ENCODE measurements at places on chromosomes 3 and 15. TPM values are rescaled to one million over a fixed set of nuclear protein-coding genes. Genes with fewer than 3 reads are reported as not detected.

Gene FOXB1
- 1.3 TPM for total RNA-seq

Gene HRH1
- 2.1 TPM for total RNA-seq

Gene STAC
- total RNA-seq, result 7.1 TPM

Gene CELSR3
- 8.6 TPM for total RNA-seq

Gene GP9
- not detected for total RNA-seq

Gene EIF4E3
- 3.5 TPM for total RNA-seq

DNA sequence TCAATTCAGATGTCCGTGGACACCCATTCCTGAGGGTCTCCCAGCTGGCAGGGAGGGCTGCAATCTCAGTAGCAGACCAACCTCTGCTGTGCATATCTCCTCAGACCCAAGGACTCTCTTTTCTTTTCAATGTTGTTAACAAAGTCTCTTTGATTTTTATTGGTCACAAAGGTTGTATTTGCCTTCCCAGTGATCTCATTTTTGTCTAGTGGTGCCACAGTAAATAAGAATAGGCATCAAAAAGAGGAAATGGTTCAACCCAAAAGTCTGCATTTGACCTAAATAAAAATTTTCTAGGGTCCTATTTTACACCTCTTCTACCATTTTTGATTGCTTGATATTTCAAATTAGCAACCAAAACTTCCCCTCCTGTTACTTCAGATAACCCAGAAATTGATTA, 225.9 kb downstream of the CDIN1 start:
- no peaks in the 10 kb centered on the region for H3K27me3 ChIP-seq
- H3K36me3 ChIP-seq, result no peaks in the 10 kb centered on the region
- no peak overlapping the region for H3K4me3 ChIP-seq
- DNase-seq, result no peak
- H3K4me1 ChIP-seq, result peaks cover 2% of the 10 kb centered on the region

GRCh38 chr3:193869221-193870201, 266.4 kb upstream of the HES1 start:
- peaks cover 2% of the 10 kb centered on the region for H3K27me3 ChIP-seq
- peak; percentile 91 for DNase-seq
- H3K4me3 ChIP-seq, result no peak overlapping the region
- H3K4me1 ChIP-seq, result peaks cover 43% of the 10 kb centered on the region

- H3K27me3 ChIP-seq, result no peaks in the 10 kb centered on the region
- peak overlapping the region; percentile 31 for H3K27ac ChIP-seq
- H3K4me1 ChIP-seq, result peaks cover 53% of the 10 kb centered on the region
- H3K4me3 ChIP-seq, result no peak overlapping the region
- no peaks in the 10 kb centered on the region for H3K36me3 ChIP-seq
- DNase-seq, result peak; percentile 76
Measured at GRCh38 chr3:124784686-124785382, 54.6 kb downstream of the UMPS start.

GRCh38 chr15:34651997-34652725, 68.7 kb upstream of the GOLGA8B start:
- DNase-seq, result no peak
- no peaks in the 10 kb centered on the region for H3K27me3 ChIP-seq
- H3K27ac ChIP-seq, result no peak overlapping the region
- no peaks in the 10 kb centered on the region for H3K4me1 ChIP-seq
- H3K36me3 ChIP-seq, result no peaks in the 10 kb centered on the region
- H3K4me3 ChIP-seq, result no peak overlapping the region

DNA sequence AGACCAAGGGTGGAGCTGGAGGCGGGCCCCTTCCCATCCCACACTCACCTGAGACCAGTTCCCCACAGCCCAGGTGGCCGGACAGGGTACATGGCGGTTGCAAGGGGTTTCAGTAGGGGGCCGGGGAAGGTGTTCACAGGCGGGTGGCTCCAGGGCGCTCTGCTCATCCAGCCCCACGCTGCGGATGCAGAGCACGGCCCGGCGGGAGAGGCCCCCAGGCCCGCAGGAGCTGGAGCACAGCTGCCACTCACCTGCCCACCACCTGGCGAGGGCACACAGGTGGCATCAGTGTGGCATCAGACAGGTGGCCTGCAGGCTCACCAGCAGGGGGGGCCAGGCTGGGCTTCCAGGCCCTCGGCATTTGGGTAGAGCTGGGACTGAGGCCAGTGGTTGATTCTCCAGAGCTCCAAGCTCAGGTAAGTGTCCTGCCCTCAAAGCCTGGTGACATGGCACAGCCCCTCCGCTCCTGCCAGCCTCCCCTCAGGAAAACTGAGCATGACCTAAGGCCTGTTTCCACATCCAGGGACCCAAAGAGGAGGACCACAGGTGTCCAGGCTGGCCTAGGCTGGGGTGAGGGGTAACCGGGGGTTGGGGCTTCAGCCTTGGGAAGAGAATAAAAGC, 43.8 kb downstream of the ADAMTS7 start:
- no peak overlapping the region for H3K4me3 ChIP-seq
- no peaks in the 10 kb centered on the region for H3K36me3 ChIP-seq

DNA sequence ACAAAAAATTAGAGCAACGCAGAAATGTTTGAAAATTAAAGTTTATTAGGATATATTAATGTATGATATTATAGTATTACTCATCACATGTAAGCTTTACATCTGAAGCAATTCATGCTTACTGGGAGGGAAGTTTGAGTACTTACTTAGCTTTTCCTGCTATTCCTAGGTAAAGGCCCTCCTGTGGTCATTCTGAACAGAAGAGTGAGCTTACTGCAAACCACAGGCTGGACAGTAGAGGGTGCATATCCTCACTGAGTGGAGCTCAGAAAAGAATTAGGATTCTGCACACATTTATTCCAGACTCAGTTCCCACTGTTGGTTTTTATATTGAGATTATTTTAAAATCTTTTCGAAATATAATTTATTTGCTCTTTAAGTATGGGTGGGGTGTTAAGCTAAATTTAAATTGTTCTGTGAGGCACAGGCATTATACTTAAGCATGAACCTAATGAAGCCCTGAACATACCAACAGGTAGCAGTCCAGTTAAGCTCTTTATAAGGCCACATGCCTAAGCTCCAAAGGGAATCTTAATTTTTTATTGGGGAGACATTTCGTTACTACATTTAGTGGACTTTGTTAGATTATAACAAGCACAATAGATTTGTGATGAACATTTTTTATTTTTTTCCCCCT, 10.2 kb downstream of the MRPS22 start:
- H3K4me1 ChIP-seq, result no peaks in the 10 kb centered on the region
- peak; percentile 50 for DNase-seq
- no peak overlapping the region for H3K4me3 ChIP-seq
- no peaks in the 10 kb centered on the region for H3K27me3 ChIP-seq
- peaks cover 70% of the 10 kb centered on the region for H3K36me3 ChIP-seq
- H3K27ac ChIP-seq, result no peak overlapping the region

DNA sequence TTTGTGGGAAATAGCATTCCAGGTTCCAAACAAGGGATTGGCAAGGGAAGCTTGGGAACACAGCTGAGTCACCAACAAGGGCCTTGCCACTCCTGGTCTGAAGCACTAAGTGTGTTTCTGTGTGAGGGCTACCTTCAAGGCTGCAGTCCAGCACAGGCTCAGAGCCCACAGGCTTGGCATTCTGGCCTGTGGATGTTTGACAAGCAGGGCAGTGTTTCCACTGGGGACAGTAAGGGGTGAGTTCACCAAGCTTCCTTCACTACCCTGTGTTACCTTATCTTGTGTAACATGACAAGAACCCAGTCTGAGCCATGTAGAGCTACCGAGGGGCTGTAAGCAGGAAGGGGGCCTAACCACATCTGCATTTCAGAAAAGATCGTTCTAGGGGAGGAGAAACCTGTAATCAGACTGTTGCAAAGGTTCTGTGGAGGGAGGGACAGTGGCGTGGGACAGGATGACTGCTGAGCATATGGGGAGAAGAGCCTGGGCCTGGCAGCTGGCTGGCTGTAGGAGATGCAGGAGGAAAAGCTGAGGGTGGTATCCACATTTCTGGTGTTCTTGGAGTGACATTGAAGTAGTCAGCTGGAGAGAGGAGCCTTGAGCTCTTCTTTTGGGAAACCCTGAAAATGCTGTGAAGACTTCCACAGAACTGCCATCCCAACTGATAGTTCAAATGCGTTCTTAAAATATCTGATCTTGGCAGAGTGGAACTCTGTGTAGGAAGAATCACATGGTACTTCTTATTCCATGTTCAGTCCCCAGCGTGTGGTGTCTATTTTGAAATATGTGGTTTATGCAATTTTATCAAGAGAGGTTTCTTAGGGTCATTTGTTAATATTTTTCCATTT, 61.3 kb downstream of the CTDSPL start:
- peak; percentile 52 for DNase-seq
- no peak overlapping the region for H3K27ac ChIP-seq
- H3K4me1 ChIP-seq, result peaks cover 10% of the 10 kb centered on the region
- H3K36me3 ChIP-seq, result no peaks in the 10 kb centered on the region

DNA sequence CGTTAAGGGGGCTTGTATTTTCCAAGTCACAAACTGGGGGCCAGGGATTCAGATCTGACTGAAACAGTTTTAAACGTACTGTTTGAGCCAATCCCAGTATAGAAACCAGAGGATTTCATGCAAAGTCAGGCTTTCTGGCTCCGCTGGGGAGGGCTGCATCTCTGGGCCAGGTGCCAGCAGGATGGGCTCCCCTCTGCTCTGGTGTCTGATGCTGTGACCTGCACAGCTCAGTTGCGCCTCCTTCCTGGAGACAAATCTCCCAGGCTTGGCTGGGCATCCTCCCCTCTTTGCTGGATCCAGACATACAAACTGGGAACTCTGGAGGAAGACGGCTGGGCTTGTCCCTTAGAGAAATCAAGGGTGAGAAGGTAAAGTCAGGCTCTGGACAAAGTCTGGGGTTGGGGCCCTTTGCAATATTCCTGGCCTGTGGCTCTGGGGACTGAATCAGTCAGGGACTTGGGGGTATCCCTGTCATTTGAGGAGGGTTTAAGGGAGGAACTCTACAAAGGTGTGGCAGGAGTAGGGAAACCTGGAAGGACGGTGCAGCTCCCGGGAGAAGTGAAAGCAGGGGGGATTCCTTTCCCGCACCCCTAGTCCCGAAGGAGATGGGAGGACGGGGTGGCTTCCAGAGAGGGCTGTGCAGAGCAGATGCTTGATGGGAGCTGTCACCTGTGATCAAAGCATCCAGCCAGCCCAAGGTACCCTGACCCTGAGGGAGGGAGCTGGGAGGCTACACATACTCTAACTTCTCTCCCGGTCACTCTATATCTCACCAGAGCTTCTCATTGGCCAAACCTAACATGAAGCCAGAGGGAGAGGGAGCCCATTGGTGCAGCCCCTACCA, 114.8 kb upstream of the ATP2B2 start:
- no peaks in the 10 kb centered on the region for H3K4me1 ChIP-seq
- no peak overlapping the region for H3K27ac ChIP-seq
- no peak for DNase-seq
- H3K4me3 ChIP-seq, result no peak overlapping the region

DNA sequence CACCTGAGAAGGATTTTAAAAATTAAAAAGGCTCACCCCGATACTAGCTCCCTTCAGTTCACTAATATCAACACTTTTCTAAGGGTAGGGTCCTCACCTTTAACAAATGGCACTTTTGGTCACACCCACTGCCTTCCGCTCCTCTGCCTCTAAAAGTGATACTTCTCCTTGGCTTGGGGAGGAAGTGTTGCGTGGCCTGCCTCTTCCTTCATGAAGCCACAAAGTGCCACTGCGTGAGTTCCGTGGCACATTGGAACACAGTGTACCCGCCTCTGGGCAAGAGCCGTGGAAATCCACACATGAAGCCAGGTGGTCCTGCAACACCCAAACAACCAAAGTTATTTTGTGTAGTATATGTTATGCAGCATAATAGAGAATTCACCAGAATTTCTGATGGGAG, 3.9 kb downstream of the B4GALT4 start:
- H3K27ac ChIP-seq, result no peak overlapping the region
- H3K36me3 ChIP-seq, result peaks cover 11% of the 10 kb centered on the region
- DNase-seq, result no peak
- H3K4me1 ChIP-seq, result peaks cover 17% of the 10 kb centered on the region
- H3K27me3 ChIP-seq, result no peaks in the 10 kb centered on the region

DNA sequence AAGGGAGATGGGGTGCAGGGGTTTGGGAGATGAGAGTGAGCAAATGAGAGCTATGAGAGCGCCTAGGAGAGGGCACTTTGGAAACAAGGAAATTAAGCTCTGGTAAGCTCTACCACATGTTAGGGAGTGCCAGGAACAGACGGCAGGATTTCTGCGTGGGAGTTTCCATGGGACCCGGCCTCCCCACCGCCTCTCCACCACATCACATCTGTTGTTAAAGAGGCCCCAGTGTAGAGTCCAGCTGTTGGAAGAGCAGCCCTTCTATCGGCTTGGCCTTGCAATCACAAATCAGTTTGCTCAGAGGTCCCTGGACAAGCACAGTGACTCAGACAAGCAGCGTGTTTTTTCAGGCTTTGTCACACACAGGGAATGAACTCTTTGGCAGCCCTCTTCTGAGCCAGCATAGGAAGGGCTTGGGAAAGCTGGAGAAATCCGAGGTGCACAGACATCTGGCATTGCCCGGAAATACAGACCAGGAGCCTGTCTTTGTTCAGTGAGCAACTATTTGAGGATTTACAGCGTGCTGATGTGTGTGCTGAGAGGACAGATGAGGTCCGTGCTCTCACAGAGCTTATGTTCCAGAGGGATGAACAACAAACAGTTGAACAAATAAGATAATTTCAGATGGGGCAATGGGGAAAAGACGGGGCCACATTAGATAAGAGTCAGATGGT, 370.6 kb upstream of the PROK2 start:
- peak overlapping the region; percentile 83 for H3K27ac ChIP-seq
- no peak overlapping the region for H3K4me3 ChIP-seq
- H3K27me3 ChIP-seq, result peaks cover 6% of the 10 kb centered on the region
- H3K36me3 ChIP-seq, result no peaks in the 10 kb centered on the region
- H3K4me1 ChIP-seq, result peaks cover 21% of the 10 kb centered on the region

DNA sequence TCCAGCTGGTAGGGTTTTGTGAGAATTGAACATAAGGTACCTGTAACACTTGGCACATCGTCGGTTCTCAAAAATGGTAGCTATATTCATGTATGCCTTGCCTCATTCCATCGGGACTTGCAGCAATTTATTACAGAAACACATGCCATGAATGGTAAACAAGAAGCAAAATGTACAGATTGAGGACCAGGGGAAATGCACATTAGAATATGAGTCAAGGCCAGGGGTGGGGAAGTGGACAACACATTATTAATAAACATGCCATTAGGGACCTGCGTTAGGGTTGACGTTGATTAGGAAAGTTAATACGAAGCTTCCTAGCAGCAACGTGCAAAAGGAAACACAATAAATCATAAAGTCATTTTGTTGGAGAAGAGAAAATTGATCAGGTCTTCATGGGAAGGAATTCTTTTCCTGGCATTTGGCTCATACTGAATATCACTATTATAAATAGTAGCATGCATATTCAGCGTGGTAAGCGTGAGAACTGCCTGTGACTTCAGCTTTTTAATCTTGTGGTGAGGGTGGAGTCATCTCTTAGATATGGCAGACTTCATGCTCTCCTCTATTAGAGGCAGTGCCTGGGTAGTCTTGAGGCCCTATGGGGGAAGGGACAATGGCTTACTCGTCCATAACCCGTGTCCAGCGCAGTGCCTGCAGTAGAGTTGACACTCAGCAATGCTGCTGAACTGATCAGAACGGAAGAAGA, 184.9 kb downstream of the SV2B start:
- H3K4me1 ChIP-seq, result no peaks in the 10 kb centered on the region
- DNase-seq, result no peak
- no peak overlapping the region for H3K27ac ChIP-seq
